Cerebellar nuclear complex (tissue), 1 donor: ENCODE measurements at places on chromosomes 1 and 21.

- DNase-seq: no peak
These were observed 152.9 kb downstream of the ZBTB18 start for GRCh38 chr1:244204004-244204403.

DNA sequence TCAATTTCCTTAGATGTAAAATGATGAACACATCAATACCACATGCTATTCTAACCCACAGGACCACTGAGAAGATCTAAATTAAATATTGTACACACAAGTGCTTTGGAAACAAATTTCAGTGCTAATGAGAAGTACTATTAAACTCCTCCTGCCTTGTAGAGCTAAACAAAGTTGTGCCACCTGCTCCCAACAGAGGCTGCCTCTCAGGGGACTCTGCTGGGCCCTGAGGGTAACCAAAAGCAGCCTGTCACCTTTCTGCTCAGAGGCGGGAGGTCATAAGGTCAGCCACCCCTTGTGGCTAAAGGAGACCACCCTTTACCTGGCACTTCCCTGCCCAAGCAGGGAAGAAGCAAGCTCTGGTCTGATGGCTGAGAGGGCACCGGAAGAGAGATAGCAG, 6.3 kb downstream of the SLC9A1 start:
- no peak for DNase-seq

DNA sequence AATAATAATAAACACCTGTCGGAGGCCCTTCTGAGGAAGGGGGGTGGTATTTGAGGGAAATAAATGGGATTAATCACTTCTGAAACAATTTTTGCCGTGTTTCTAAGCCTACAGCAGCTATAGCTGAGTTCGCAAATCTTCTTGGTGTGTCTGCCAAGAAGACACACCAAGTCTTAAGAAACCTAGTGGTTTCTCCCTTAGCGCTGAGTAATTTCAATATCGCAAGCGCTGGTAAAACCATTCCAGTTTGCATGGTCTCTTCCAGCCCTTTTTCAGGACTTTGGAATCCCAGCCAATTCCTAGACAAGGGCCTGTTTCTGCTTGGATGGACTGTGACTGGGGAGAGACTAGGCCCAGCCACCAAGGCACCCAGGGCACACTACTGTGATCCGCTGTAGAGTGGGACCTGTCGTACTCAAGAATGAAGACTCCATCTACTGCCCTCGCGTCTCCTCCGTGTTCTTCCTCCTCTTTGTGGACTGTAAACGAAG, 7.5 kb upstream of the LHX8 start:
- no peak for DNase-seq

DNA sequence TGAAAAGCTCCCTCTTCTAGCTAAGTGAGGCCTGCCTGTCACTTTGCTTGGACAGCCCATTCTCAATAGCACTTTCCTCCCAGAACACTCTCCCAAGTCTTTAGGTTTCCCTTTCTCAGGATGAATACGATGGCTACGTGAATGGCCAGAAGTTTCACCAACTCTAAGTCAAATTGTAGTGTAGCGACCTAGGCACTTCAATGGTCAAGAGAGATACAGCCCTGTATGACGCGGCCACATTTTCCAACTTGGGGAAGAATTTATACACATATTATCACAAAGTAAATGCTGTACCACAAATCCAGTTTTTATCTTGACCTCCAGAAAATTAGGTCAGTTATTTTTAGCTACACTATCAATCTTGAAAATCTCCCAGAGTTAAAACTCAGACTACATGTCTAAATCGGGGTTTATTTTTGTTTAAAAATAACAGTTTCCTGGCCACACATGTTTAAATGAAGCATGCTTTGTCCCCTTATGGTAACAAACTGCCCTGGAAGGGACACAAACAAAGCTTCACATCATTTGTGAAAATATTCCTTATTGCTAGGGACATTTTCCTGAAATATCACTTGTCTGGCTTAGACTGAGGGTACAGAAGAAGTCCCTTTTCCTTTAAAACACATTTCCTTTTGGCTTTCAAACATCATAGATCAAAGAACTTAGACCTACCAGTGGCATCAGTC, 192.6 kb downstream of the GABPA start:
- DNase-seq: no peak

DNA sequence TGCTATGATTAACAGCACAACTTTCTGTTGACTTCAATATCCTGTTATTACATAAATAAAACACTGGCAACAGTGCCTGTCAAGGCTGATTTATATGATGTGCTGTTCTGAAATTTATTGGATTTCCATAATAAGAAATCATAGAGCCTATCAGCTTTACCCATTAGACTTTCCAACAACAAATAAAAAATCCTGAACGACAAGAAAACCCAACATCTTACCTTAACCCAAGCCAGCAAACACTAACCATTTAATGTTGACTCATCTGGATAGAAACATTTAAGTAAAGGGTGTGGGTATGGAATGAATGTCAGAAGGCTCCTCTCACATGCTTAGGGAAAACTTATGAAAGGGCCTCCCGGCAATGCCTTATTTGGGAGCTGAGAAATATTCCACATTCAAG, 165.1 kb downstream of the SLC45A1 start:
- no peak for DNase-seq

DNA sequence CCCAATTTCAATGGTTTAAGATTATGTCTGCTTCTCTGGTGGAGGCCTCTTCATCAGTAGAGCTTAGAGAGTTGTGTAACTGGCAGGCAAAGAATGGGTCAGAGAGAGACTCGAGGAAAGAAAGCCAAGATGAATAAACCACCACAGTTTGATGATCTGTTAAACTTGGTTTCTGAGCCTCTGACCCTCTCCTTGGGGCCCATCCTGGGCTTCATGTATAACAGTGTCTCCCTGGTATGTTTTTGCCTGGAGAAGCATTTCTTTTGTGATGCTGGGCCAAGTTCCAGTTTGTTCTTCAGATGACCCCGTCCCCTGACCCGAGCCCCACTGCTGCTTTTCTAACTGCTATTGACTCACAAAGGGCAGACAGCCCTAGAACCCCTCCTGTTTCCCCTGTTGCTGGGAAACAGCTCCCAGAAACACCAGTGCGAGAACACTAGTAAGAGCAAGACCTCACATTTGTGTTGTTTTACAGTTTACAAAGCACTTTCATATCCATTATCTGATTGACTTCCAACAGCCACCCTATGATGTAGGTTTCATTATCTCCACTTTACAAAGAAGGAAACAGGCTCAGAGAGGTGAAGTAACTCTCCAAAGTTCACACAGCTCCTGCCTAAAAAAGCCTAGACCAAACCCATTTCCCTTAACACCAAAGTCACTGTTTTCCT, 9.0 kb downstream of the CD2 start:
- no peak for DNase-seq

- DNase-seq: no peak
These were observed 117.9 kb downstream of the LRIG2 start for GRCh38 chr1:113190930-113191329.

GRCh38 chr1:223827193-223827663, 18.5 kb downstream of the TP53BP2 start:
- no peak for DNase-seq

DNA sequence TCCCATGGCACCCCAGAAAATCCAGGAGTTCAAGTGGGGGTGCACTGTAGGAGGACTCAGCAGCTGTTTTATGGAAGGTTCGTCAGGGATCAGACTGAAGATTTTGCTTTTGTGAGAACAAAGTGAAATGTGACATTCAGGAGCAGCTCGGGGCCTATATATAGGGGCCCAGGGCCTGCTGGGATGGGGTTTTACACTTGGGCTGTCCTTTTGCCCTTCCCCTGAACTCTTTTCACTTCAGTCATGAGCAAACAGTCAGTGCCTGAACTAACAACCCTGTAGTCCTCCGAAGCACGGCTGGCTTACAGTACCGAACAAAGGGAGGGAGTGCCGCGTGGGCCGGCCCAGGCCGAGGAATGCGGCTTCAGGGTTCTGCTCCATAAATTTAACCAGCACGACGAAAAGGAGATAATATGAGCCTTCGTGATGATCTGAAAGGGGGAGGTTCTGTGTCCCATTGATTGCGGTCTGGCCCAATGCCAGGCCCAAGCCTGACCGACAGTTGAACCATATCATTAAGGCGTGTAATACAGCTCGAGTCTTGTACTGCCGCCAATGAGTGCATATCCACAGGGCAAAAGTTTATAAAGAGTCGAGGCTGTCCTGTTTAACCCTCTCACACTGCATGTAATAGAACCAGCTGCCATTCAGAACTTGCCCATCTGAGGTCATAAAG, 139.9 kb downstream of the DHRS3 start:
- DNase-seq: no peak

GRCh38 chr1:153355445-153356071, 2.1 kb upstream of the S100A9 start:
- DNase-seq: no peak

- no peak for DNase-seq
These were observed 8.8 kb downstream of the FMN2 start for GRCh38 chr1:240100371-240100934.
